ENCODE measurements at places on chromosomes 11 and 22.

DNA sequence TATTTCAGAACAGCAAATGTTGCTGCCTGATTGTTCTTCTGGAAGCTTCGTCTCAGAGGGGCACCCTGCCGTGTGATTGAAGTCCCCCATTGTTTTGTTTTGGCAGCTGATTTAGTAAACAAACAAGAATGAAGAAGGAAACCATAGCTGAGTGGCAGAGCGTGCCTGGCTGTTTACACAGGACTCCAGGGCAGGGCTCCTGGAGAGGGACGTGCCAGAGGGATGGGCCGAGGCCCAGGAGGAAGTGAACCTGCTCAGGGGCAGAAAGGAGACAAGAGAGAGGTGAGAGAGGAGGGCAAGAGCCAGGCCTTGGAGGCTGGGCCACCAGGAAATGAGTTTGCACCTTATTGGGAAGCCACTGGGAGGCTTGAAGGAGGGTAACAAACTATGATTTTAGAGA, 85.5 kb upstream of the B3GAT1 start:
- no peak for DNase-seq

- DNase-seq = no peak
Observed at GRCh38 chr11:70368961-70369360, 29.4 kb upstream of the CTTN start.

DNA sequence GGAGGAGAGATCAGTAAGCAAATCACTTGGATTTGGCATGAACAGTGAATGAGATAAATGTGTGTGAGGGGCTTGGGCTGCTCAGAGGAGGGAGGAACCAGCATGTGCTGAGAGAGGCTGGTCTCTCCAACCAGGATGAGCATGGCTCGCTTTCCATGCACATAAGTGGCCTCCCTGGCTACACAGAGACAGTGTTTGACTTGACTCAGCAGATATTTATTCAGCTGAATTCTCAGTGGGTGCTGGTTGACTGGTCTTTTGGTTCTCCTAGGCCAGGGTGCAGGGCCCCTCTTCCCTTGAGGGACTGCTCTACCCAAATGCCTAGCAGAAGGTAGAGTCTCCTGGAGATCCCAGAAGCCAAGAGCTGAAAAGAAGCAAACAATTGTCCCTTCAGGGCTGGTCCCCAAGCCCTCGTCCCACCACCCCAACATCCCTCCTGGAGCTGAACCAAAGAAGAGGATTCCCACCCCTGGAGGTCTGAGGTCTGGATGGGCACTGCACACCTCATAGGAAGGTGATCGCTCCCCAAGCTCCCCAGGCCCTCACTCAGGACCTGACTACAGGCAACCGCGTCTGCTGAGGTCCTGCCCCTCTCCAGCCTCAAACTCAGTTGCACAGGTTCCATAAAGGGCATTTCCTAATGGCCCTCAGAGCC, 3.3 kb upstream of the TRIM29 start:
- DNase-seq = no peak

DNA sequence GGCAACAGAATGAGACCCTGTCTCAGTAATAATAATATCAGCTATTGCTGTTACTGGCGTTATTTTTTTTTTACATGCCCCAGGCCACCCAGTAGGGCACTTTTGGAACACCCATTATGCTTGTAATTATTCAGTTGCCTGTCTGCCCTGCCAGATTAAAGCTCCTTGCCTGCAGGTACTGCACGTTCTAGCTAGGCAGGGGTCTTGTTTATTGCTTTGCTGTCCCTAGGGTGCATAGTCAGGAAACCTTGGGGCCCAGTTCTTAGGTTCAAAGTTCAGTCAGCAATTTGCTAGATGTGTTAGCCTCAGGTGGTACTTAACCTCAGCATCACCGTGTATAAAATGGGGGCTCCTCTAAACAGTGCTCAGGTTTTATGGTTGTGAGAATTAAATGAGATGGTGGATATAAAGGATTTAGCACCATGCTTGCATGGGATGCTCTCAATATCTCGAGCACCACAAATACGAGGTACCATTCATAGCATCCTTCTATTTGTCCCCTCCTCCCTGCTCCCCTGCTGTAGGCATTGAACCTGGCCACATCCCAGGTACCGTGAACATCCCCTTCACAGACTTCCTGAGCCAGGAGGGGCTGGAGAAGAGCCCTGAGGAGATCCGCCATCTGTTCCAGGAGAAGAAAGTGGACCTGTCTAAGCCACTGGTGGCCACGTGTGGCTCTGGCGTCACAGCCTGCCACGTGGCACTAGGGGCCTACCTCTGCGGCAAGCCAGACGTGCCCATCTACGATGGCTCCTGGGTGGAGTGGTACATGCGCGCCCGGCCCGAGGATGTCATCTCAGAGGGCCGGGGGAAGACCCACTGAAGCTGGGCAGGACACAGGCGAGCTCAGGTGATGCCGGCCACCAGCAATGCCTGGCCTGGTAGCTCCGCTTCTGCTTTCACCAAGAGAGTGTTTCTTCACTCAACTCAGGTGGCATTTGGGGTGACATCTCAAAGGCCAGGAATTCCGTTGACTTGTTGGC, 9.4 kb downstream of the MPST start:
- DNase-seq = no peak

DNA sequence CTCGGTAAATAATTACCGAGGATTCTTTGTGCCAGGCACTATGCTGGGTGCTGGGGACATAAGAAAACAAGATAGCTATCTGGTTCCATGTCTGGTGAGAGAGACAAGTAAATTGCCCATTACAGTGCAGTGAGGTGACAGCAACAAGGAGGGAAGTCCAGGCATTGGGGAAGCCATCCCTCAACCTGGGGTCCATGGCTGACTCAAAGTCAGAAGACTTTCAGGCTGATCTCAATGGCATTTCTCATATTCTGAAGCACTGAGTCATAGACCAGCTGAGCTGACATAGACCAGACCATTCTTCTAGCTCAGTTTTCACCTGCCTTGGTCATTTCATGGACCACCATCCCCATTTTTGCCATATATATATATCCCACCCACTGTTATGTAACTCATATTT, 158.8 kb downstream of the TTC17 start:
- no peak for DNase-seq
